ENCODE measurements at places on chromosomes 12 and 14.

- no peak for DNase-seq
Measured at GRCh38 chr12:52070185-52070925, 577 bp downstream of the ATG101 start.

- DNase-seq, result no peak
Measured at GRCh38 chr14:96227428-96227827, 22.8 kb downstream of the BDKRB2 start.

DNA sequence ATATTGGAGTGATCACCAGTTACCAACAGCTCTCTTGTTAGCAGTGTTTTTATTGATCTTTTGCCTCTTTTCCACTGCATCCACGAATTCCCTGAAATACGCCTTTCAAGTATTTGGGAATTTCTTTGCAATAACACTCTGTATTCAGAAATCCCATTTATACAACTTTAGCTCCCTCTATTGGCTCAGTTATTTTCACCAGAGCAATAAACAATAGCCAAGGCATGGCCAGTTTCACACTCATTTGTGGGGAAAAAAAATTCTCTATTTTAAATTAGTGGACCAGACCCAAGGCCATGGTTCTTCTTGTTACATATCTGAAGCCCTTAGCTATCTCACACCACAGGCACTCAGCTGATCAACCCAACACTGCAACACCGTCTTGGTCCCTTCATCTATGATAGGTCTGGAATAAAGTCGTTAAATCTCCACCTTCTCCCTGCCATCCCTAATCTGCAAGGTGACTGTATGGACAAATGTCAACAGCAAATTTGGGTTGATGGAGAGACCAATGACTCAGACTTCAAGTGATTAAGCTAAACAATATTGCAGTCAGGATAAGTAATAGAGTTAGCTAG lies 92.4 kb upstream of the TMEM260 start:
- no peak for DNase-seq

DNA sequence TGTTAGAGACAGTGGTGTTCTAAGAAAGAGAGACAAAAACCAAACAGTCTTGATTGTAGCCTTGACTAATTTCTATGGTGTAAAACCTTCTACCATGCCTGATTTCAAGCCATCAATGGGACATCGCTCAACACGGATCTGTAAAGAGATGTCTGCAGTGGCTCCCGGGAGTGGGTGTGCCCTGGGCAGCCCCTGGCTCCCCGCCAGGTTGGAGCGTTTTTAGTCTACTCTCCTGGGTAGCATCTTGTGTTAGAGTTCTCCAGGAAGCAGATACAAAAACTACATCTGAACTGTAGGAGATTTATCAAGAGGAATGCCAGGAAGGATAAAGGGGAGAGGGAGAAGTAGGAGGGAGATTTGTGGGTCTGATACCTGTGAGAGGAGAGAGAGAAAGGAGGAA lies 1212.9 kb downstream of the BCL11B start:
- DNase-seq, result no peak

DNA sequence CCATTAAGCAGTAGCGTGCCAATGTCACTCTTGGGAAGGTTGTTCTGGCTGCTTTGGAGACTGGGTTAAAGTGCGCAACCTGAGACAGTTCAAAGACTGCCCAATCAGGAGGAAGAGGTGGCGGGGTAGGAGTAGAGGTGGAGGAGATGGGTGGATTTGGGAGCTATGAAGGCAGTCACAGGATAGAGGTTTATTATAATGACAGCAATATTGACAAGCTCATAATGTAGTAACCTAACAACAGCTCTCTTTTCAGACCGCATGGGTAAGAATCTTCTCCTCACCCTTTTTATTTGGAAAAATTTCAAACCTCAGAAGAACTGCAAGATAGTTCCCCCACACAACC lies 5.3 kb upstream of the PSMD9 start:
- no peak for DNase-seq

DNA sequence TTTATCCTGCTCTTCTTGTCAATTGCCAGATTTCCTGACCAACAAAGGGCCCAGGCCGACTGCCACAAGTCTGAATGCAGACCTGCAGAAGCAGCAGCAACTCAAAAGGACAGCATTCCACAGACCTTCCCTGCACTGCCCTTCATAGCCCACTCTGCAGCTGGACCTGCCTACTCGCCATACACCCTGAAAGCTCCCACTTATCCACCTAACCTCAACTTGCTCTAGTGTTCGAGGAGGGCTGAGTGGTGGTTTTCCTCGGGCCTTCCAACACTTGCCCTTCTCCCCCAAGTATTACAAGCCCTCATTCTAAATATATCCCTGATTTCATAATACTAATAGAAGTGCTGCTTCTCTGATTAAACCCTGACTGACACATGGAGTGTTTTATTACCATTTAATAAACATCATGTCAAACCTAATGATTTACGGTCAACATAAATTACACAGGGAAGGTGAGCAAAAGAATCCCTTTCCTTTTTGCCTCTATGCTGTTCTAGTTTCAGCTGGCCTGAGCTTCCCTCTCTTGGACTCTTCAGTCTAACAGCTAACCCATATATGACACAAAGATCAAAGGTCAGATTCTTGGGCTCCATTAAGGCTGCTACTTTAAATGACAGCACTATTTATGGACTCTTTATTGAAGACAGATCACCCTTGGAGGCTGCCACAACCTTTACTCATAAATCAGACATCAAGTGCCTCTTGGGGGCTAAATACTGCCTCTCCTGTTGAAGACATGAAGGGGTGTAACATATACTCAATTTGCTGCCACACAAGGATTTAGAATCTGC lies 1546.9 kb upstream of the TMEM132C start:
- DNase-seq, result no peak

GRCh38 chr12:116133636-116134214 lies 143.8 kb downstream of the MED13L start:
- DNase-seq, result no peak

DNA sequence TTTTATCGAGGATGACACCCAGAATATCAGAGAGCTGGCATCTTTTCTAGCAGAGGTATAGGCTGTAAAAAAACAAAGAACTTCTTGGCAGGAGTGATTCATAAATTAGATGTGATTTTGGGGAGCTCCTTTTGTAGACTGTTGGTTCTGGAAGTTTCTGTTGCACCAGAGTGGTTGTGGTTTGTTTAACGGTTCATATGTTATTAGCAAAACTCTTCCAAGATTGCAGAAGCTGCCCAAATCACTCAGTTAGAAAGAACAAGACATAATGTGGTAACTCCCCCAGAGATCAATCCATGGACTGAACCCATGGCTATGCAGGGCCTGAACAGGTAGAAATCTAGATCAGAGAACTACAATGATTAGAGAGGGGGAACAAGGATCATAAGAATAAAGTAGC lies 6.7 kb upstream of the RNASE10 start:
- DNase-seq, result no peak

- DNase-seq, result no peak
Measured at GRCh38 chr14:93967637-93968250, 8.6 kb downstream of the ASB2 start.

- DNase-seq, result no peak
Measured at GRCh38 chr12:95173392-95174251, 43.6 kb downstream of the FGD6 start.

GRCh38 chr14:84375235-84375634 lies 1154.7 kb upstream of the FLRT2 start:
- no peak for DNase-seq

GRCh38 chr14:54138354-54139038 lies 181.9 kb upstream of the BMP4 start:
- no peak for DNase-seq

DNA sequence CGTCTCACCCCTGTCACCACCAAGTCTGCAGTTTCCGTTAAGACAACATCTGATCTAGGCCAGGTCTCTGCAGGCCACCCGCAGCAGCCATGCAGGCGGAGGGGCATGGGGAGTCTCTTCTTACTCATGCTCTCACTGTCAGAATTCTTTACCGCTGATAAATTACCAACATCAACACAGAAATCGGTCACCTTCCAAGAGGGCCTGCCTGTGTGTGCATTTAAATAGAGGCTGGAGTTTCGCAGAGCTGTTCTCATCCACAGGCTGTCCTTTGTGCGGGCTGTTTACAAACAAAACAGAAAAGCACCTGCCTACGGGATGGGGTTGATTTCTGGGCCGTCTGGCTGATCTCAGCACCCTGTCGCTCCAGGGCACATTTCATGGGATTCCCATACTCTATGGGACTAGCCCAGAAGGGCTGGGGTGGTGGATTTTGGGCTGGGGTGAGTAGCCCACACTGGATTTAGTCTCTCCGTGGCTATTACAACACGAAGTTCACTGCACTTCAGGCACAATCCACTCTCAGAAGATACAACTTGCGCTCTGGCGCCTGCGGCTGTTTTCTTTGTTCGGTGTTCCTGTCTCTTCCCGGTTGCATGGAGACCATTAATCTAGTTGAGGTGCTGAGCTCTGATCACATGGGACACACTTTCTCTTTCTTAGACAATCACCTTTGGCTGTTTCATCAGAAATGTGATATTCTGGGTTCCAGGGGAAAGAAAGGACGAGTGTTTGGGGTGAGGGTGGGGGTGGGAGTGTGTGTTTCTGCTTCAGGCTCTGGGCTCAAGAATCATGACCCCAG lies 331.1 kb downstream of the GLT1D1 start:
- DNase-seq, result no peak

GRCh38 chr12:131672311-131672940 lies 38.5 kb upstream of the SFSWAP start:
- no peak for DNase-seq

- no peak for DNase-seq
Measured at GRCh38 chr14:96079066-96079465, 39.9 kb downstream of the C14orf132 start.

- DNase-seq, result no peak
Measured at GRCh38 chr14:99447739-99448138, 32.9 kb downstream of the SETD3 start.

DNA sequence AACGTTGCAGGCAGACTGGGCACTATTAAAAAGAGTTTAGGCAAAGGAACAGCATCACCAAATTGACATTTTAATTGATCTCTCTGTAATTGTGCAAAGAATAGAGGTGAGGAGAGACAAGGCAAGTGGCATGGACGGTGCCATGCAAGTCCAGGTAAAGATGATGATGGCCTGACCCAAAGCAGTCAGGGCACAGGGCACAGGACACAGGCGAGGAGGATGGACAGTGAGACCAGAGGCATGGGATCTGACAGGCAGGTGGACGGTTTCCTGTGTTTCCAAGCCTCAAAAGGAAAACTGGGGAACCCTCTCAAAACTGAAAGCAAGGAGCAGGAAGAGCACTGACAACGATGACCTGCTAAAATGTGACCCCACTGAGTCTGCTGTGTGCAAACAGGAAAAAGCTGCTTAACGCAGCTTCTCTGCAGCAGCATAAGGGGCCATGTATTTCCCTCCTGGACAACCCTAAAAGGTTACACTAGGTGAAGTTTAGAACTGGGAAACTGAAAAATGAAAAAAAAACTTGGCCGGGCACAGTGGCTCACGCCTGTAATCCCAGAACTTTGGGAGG lies 50.9 kb downstream of the CLIP1 start:
- no peak for DNase-seq

DNA sequence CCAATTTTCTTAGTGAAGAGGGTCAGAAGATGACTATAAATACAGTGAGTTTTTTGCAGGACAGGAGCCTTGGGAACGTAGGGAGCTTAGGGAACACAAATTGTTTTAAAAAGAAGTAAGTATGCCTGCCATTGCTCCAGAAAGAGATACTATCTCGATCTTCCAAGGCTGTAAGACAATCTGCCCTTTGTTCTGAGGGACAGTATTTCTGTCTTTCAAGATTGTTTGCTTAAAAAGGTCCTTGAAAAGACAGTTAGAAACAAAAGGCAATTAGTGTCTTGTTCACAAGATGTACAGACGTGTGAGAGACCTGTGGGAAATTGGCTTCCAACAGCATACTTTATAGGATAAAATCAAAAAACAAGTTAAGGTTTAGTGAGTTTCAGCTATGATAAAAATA lies 321.2 kb upstream of the FAR2 start:
- DNase-seq, result no peak

- DNase-seq, result no peak
Measured at GRCh38 chr12:24954261-24954660, 5.4 kb upstream of the BCAT1 start.

- DNase-seq, result no peak
Measured at GRCh38 chr12:93883436-93884154, 206.4 kb downstream of the CRADD start.

DNA sequence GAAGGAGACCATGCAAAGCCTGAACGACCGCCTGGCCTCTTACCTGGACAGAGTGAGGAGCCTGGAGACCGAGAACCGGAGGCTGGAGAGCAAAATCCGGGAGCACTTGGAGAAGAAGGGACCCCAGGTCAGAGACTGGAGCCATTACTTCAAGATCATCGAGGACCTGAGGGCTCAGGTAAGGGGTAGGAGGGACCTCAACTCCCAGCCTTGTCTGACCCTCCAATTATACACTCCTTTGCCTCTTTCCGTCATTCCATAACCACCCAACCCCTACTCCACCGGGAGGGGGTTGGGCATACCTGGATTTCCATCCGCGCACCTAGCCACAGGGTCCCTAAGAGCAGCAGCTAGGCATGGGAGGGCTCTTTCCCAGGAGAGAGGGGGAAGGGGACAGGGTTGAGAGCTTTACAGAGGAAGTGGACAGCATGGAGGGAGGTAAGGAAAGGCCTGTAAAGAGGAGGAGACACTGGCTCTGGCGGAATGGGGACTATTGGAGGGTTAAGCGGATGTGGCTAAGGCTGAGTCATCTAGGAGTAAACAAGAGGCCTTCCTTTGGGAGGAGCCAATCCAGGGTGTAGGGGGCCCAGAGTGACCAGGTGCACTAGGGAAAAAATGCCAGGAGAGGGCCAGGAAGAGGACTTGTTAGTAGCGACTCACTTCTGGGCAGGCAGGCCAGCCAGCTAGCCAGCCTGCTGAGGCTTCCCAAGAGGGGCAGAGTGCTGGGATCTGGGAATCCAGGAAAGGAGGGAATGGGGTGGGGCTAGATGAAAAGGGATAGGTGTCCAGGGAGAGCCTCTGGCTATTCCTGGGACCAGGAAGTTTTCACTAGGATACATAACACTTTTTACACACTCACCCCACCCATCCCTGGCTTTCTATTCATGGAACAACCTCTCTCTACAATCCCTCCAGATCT lies 754 bp downstream of the KRT18 start:
- DNase-seq, result no peak

DNA sequence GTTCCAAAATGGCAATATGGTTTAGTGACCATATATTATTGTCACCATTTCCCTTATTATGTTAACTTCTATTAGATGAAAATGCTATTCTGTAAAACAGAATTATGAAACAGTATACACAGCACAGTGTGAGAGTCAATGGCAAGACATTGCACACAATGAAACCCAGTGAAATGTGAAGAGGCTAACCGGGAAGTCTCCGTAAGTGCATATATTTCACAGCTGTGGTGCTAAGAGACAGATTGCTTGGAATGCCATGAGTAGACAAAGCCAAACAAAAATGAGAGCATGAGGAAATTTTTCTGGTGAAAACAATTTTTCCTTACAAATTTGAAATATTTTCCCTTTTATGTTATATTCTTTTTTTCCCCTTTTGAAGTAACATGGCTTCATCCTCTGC lies 49.4 kb downstream of the DYRK2 start:
- DNase-seq, result no peak

GRCh38 chr14:70655110-70655826 lies 13.6 kb downstream of the TTC9 start:
- DNase-seq, result peak; percentile 61

All from activated naive CD4-positive, alpha-beta T cell treated with anti-CD3 and anti-CD28 coated beads, Interleukin-2, amount 50 U/mL, for 72 hours (primary cell).